COR-L47 (cell line): ENCODE measurements at places on chromosomes 12 and 14.

DNA sequence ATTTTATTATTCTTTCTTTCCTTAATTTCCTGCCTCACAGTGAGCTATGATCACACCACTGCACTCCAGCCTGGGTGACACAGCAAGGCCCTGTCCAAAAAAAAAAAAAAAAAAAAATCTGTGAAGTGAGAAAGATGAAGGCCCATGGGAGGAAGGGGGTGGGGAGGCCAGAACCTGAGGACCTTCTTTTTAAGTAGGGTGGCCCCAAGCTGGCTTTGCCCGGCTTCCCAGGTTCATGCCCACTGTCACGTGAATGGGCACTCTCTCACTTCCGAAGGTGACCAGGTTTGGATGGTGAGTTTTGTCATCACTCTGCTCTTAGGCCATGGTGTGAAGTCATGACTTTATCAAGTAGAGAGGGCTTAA, 82.3 kb downstream of the TNFAIP2 start:
- no peak for DNase-seq

DNA sequence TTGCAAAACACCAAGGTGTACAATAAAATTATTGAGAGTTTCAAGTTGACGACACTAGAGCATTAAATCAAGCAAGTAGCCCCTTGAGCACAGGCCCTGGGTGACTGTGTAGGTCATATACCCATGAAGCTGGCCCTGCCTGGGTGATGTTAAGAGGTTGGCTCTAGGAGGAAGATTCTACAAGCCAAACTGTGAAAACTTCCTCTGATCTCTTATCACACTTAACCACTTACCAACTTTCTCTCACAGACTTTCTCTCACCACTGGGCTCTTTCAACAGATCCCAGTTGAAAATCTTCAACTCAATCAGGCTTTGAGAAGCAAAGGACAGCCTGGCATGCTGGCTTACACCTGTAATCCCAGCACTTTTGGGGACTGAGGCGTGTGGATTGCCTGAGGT, 186.9 kb upstream of the BTG1 start:
- no peak for DNase-seq

DNA sequence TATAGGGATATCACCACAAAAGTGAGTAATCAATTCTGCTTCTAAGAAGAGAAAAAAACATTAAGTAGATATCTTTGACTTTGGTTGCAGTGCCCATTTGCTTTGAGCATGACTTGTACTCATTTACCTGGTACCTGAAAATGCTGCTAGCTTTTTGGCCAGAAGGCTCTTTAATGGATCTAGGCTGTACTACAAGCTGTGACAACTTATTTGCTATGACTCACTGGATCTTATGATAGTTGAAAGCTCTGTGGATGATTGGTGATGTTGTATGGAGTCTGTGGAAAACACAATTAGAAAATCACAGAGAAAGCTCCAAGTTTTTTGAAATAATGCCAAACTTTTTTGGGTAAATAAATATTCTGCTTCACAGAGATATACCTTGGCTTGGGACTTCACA, 960.9 kb upstream of the FBXO33 start:
- DNase-seq = no peak

DNA sequence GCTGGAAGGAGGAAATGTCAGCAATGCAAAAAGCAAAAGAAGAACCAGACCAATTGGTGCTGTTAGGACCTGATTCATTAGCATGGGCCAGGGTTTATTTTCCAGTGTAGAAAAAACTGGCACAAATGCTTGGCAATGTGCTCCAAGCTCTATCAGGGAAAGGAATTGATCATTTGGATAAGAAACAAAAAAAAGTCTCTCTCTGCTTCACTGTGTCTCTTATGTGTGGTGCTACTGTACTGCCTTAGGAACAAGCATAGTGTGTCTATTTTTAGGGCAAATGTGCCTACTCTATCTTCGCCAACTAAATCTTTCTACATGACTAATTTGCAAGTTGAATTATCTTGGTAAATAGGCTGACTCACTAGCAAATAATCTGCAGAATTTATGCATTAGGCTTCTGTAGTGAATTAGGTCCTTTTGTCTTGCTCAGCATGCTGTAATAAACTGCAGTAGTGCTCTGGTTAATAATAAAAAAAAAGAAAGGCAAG, 236.7 kb downstream of the MDGA2 start:
- no peak for DNase-seq

DNA sequence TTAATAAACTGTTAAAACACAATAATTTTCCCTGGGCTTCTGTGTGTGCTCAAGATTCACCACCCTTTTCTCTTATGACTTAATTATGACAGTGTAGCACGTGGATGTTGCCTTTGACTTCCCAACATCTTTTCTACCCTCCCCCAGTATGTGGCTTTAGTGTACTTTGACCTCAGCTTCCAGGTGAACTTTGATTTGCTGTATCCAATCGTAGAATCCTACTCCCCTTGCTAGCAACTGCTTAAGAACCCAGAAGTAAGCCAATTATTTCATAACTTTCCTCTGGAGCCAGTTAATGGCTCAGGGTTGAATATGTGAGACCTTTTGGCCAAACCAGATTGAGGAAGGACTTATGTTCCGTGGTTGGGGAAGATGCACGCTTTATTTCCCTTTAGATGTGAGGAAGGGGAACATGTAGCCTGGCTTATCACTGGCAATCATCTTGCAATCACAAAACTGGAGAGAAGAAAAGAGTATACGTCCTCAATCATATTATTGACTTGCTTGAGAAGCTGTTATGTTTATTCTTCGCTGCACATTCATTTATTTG, 259.6 kb upstream of the ATP2B1 start:
- DNase-seq = no peak

- DNase-seq = no peak
Measured at GRCh38 chr14:44940944-44941343, 20.8 kb downstream of the KLHL28 start.

DNA sequence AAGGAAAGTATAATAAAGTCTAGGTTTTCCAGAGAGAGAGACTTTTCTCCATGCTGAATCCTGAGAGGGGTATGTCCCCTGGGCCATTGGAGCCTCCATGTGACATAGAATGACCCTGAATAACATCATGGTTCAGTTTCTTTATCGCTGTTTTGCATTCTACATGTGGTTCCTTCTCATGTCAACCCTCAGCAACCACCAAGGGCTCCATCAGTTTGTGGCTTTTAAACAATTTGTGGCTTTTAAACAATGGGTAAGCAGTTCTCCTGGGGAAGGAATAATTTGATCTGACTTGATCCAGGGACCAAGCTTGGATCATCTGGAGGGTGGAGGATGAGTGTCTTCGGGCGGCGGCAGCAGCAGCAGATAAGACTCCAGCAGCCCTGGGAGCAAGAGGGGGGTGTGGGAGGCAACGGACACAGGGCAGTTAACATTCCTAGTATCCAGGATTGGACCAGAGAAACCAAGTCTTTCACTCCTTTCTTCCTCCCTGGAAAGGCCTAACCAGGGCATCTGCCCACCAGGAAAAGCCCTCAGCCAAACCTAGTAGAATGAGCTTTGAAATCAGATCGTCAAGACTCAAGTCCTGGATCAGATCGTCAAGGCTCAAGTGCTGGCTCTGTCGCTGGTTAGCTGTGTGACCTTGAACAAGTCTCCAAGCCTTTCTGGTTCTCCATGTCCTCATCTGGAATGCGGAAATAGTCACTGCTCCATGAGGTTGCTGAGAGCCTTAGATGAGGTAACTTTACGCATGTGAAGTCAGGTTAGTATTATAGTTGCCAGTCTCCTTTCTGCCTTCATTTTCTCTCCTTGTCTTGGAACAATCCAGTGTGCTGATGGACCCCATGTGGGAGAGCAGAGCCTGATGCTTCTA, 27.8 kb upstream of the FAM222A start:
- DNase-seq = no peak

GRCh38 chr14:20376071-20376588, 32.7 kb downstream of the PARP2 start:
- DNase-seq = no peak

GRCh38 chr12:94280063-94280462, 131.7 kb downstream of the PLXNC1 start:
- DNase-seq = no peak

DNA sequence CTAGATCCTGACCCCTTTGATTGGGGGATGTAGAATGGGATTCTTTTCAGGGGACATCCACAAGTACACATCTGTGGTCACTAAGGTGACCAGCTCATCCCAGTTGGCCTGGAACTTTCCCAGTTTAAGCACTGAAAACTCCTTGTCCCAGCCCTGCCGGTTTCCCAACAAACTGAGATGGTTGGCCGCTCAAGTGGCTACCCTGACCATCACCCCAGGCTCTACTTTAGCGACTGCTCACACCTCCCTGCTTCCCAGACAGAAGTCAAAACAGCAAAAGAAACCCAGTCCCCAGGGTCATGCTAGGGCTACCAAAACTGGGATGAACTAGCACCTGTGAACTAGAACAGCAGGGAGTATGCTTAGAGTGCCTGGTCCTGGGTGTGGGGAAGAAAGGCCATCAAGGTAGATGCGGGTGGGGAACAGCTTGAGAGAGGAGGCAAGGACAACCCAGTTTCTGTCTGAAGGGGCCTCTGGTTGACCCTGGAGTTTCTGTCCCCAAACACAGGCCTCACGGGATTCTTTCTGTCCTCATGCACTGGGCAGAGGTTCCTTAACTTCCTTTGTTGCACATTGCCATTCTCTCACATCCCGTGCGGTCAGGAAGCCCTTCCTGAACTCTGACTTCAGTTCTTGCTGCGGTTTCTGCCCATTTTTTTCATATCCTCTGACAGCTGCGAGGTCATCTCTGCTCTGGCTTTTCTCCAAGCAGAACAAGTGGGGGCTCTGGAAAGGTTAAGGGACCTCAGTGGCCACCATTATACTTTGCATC, 1.6 kb downstream of the LTB4R start:
- DNase-seq = no peak

- no peak for DNase-seq
Measured at GRCh38 chr14:51342226-51342625, 102.2 kb downstream of the TMX1 start.

DNA sequence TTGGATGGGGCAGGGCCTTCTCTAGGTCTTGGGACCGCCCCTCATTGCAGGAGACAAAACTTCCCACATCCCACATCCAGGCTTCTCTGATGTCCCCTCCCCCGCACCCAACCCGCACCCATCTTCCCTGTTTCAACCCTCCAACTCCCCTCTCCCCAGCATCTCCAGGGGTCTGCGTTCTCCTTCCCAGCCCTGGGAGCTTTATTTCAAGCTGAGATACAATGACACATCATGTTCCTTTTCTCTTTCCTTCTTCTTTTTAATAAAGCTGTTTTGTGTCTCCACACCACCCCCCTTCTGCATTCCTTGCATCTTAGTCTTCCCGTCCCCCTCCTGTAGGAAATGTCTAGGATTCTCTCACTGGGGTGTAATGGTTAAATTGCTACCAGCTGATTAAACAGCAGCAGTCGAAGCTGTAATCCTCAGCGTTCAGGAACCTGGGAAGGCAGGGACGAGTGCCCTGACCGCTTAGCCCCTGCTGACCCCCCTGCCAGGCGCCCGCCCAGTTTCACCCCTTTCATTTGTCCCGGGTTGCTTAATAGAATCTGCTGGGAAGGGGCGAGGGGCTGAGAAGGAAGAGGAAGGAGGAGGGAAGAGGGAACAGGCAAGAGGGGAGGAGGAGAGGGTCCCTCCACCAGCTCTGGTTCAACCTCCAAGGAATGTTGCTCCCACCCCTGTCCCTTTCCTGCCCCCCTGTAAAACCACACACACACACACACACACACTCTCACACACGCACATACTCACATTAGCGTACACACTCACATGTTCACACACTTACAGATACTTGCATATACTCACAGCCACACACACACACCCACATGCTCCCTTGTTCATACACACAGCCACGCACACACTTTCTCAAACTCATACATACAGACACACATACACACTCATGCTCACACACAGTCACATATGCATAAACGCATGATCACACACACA, 104.5 kb upstream of the MED13L start:
- DNase-seq = no peak

GRCh38 chr14:74801396-74801795, 38.3 kb downstream of the YLPM1 start:
- DNase-seq = no peak

- DNase-seq = no peak
Measured at GRCh38 chr12:19230299-19230866, 100.8 kb downstream of the PLEKHA5 start.

DNA sequence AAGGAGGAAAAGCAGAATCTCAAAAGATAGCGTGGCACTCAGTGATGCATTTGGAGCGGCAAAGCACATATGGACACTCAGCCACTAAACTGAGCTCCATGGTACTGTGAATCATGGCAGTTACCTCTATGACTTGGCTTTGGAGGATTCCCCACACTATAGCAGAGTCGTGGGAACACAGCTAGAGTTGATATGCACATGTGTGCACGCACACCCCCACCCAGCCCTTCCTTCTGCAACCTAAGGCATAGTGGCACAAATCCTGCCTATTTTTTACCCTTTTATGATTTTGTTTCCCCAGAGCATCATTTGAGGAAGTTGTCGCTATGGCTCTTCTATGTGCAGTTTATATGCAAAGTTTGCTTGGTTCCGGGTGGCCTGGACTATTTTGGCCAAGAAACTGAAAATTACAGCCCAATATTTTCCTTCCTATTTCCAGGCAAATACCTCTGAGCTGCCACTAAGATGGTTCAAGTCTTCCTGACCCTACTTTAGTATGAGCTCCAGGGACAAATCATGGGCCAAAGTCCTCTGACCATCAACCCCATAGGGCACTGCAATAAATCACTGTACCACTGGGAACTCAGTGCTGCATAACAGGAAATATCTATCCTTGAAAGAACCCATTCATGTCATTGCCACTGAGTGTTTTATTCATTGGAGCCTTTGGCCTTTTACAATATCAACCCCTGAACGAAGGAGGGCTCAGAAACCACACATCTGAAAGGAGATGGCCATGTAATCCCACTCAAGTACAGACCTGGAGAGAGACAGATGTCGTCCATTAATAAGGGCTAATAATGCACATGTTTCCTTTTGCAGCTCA, 177.5 kb downstream of the EGLN3 start:
- no peak for DNase-seq

DNA sequence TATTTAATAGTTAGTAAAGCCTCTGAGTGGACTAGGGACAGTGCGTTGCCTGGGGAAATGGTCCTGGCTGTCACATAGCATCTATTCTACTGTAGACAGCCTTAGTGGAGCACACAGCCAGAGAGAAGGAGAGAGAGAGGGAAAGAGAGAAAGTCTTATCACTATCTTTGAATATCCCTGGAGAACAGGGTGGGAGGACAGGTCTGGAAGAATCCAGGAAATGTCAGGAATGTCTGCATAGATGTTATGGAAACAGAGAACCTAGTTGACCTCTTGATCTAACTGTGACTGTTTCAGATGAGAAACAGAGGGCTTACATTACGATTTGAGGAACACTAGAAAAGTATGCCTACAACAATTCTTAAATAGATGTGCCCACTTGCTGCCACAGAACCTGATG, 92.8 kb downstream of the SLC15A5 start:
- DNase-seq = no peak

GRCh38 chr12:7557227-7557626, 53.6 kb upstream of the CD163 start:
- no peak for DNase-seq

- no peak for DNase-seq
Measured at GRCh38 chr12:103046154-103046553, 88.7 kb downstream of the ASCL1 start.

- no peak for DNase-seq
Measured at GRCh38 chr12:86658303-86658702, 402.1 kb upstream of the MGAT4C start.
